ENCODE measurements at places on chromosomes 6 and 20.

GRCh38 chr20:4896971-4897497 is 104.3 kb downstream of the SLC23A2 start:
- DNase-seq = no peak

DNA sequence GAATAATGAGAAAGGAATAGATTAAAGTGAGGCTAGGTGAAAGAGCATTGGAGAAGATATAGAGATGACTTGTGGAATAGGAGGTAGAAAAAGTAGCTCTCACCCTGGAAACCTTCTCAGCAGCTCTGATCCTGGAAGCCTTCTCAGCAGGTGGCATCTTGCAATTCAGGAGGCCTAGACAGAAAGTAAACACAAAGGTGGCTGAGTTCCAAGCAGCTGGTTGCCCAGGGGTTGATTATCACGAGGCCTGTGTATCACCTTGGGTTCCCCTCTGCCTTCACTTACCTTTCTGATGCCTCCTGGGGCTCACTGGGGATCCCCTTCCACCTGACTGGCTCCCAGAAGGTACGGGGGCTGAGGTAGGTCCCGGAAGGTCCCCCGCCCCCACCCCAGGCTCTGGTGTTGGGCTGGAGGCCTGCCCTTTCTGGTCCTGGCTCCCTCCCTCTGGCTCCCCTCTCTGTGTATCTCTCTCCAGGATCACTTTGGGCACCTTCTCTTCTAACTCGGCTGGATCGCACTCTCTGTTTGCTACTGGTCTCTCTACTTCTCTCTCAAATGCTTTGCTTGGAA is 9.7 kb downstream of the MDC1 start:
- DNase-seq = no peak

DNA sequence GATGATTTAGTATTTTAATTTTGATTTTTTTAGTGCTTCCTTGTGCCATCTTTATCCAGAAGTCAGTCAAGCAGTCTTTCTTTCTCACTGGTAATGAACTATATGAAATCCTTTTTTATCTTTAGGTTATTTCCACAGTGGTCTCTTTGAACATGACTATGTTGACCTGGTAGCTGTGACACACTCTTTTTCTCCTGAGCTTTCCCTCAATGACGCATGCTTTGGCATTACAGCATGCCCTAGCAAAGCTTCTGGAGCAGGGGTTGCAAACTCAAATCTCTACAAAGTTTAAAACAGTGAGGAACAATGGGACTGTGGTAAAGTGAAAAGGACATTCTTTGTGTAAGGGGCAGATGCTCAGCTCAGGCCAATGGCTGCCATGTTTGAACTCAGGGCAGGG is 4.5 kb upstream of the PLAGL1 start:
- DNase-seq = no peak

DNA sequence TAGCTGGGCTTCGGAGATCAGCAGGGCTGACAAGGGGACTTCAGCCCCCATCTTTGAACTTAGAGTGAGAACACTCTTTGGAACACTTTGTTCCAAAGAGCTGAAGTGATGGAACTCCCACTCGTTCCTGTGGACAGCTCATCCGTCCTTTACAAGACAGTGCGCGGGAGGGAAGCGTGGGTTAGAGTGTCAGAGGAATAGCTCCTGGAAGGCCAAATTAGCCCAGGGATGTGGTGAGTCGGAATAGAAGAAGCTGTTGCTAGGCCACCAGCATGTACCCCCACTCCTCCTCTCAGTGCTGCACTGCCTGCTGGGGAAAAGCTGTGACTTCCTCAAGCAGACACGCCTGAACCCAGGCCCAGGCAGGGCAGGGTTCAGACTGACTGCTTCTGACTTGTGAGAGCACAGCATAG is 1.7 kb downstream of the SDCBP2 start:
- DNase-seq = peak; percentile 51

GRCh38 chr20:55174172-55174571 is 698.8 kb downstream of the DOK5 start:
- DNase-seq = no peak

DNA sequence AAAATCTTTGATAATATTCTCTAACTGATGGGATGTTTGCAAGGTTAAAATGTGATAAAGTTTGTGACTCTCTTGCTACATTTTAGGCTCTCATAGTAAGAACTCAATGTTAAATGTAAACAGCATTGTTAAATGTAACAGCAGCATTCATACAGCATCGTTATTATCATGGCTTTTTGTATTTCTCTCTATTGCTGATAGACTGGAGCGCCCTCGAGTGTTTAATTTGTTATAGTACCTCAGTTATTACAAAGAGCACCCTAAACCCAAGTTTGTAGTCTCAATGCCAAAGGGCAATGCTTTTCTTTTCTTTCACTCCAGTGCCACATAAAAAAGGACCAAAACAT is 14.9 kb upstream of the TTPAL start:
- DNase-seq = peak; percentile 24

GRCh38 chr6:80547827-80548226 is 441.4 kb downstream of the BCKDHB start:
- peak; percentile 94 for DNase-seq

DNA sequence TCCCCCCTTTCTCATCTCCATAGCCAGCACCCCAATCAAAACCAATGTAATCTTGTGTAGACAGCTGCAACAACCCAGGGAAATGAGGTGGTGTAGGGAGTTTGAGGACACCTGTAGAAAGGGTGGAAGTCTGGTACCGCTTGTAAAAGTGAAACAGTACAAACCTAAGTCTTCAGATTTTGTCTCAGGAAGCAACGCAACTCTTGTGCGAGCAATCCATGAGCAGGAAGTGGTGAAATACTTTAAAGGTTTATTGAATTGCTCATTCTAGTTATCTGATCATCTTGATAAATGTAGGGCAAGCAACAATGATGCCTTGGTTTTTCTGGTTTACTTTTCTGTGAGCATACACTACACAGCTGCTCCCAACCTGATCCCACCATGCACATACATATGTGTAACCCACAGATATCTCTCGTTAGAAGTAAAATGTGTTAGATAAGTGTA is 71.1 kb upstream of the THEMIS start:
- peak; percentile 85 for DNase-seq

GRCh38 chr6:51959744-51960383 is 127.5 kb downstream of the PKHD1 start:
- peak; percentile 55 for DNase-seq

Measured in fibroblast of upper back skin (primary cell).